ENCODE measurements at places on chromosomes 16 and 17.

DNA sequence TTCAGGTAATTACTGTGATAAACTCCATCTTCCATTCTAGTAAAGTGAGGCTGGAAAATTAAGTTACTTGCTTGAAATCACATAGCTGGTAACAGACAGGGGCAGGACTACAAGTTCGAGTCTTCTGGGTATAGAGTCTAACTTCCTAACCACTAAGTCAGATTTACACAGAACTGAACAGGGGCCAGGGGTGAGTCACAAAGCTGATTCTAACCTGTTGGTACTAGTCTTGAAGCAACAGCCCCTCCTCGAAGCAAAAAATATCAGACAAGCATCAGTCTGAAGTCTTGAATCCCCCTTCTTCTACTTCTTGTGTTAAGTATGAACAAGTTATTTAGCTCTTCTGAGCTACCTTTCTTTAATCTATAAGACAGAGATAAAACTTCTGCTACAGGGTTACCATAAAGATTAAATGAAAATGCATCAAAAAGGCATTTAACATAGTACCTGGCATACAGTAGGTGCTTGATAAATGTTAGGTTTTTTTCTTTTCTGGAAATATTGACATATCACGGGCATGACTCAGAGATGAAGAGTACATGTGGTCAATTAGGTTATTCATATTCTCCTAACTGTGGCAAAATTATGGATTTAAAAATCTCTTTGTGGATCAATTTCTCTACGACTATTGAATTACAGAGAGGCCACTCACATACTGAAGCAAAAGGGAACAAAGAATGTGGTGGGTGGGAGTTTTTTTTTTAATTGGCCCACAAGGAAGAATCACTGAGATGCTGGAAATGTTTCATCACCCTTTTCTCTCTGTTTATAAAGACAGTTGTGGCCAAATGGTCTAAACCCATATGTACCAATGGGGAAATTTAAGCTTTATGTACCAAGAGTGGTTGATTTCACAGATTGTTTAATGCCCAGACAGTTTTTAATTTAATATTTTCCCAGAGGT is 266.9 kb upstream of the DYNLRB2 start:
- DNase-seq = no peak

DNA sequence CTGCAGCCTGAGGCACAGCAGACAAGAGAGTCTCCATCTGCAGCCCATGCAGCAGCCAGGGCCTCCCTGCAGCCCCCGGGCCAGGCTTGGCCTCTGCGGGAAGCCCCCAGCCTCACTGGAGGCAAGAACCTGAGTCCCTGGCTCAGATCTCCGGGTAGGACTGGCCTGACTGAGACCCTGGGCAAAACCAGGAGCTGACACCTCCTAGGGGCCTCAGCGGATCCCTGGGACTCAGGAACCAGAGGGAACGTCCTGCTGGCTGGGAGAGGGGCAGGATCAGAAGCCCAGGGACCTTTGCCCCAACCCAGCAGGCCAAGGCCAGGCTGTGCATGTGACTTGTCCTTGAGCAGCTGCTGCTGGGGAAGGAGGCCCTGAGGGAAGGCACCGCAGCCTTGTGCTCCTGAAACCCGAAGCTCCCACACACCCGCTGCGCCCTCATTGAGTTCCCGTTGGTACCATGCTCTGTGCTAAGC is 1.7 kb upstream of the PRSS21 start:
- DNase-seq = no peak

DNA sequence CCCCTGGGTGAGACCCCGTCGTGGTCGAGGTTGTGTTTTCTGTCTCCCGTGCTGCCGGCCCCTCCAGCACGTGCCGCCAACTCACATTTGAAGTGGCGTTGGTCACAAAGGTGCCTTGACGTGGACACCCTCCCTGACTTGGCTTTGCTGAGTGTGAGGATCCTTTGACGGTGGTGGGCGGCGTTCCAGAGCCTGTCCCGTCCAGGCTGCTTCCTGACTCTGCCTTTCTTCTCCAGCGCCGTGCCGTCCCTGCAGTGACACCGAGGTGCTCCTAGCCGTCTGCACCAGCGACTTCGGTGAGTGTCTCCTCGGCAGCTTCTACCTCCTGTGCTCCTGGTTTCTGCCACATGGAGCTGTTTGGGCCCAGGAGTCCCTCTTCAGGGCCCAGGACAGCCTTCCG is 13.5 kb downstream of the METRNL start:
- no peak for DNase-seq

DNA sequence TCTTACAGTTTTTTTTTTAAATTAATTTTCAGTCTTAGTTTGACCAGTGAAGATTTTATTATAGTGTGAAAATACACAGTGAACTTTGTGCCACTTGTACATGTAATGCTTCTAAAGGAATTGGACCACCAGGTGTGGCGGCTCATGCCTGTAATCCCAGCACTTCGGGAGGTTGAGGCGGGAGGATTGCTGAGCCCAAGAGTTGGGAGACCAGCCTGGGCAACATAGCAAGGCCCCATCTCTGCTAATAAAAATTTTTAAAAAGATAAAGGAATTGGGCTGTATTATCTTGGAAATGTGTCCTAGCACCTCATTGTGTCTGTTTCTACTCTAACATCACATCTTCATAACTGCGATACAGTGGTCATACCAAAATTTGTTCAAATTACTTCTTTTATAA is 3.8 kb downstream of the IST1 start:
- no peak for DNase-seq

DNA sequence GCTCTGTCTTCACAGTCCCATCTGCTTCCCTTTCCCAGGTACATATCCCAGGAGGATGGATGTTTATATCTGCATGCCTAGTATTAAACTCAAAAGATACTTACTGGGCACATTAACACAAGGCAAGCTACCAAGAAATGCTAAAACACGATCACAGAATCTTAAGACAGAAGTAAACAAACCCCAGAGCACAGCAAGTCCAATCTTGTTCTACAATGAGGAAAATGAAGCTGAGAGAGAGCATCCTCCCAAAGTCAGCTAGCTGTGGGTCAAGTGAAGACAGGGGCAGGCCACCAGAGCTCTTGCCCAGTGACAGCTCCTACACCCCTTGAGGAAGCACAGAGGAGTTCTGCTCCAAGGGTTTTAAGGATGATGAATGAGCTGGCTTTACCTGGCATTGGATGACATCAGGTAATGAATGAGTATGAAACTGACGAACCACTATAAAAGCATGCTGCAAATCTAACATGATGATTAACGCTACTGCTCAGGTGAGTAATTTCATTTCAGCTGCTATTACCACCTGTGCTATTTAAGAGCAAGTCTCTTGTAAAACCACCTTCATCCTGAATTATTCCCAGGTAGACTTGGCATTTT is 20.3 kb downstream of the XPO6 start:
- DNase-seq = no peak

DNA sequence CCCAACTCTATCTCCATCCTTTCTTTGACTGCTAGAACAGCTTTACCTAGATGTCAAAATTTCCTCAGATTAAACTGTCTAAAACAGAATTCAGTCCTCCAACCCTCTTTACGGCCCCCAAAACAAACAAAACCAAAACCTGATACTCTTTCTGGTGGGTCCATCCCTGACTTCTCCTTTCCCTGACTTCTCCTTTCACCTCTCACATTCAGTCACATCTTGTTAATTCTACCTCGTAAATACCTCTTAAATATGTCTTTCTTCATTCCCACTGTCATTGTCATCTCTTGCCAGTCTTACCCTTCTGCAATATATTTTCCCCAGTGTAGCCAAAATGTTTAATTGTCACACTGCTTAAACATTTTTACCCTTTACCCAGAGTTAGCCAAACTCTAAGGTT is 4.6 kb downstream of the PPM1E start:
- no peak for DNase-seq

DNA sequence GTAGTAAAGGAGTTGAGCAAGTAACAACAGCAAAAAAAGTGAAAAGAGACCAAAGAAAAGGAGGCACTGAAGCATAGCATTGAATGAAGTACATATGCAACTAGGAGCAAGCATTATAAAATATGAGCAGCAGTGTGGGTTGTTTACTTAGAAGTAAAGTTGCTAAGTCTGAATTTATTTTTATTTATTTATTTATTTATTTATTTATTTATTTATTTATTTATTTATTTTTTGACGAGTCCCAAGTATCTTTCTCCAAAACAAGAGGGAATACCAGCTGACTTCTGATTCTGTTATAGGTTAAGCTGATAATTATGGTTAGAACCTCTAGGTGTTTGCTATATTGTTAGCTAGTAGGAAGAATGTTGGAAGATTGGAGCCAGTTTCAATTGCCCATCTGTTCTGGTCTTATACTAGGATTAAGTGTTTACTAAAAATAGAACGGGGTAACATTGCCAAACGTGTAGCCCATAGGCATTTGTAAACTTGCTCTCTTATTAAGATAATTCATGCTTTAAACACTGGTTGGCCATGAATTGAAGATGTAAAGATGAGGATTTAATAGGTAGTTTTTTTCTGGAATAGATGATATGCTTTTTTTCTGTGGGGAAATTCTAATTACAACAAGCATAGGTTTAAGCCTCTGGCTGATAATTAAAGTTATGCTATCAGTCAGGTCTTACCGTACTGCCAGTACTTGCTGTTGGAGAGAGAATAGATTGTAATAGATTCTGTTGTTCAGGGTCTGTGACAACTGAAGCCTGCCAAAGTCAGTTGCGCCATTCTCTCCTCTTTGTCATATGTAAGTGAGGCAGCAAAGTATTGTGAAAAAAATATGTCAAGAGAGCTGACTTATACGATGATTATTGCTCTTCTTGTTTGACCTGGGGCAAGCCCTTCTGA is 66.7 kb downstream of the PPM1E start:
- DNase-seq = no peak

DNA sequence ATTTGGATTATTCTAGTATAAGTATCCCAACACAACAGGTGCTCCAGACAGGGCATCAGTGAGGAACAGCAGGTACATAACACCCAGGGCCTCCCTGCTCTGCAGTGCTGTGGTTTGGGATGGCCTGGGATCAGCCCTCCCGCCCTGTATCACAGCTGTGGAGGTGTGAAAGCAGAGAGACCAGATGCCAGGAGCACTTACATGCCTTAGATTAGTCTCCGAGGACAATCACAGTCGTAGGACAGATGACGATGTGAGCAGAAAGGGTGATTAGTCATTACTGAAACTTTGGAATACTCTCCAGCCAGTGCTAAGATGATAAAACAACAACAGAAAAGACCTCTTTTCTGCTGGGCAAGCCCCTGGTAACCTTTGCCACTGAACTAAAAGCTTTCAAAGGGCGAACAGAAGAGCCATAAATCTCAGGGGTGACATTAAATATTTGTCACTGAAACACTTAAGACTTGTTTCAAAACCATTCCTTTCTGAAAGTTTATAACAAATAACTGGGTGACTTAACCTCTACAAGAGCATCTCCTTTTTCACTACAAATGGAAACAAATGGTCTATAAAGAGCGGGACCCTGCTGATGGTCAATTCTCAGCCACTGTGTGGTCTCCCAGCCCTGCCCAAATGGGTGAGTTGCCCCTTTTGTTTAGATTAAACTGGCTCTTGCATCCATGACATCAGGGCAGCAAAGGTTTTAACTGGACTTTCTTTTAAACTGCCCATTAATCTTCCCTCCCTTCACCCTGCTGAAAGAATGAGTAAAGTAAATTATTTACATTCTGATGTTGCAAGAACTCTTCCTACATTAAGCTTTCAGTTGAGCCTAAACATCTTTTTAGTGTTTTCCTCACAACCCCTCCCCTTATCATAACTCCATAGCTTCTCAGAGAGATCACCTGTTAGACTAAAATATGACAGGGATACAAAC is 183.1 kb upstream of the COX10 start:
- no peak for DNase-seq

GRCh38 chr16:5653041-5653440 is 555.4 kb upstream of the EEF2KMT start:
- DNase-seq = no peak

GRCh38 chr17:82917699-82918345 is 78.0 kb upstream of the ZNF750 start:
- DNase-seq = no peak

DNA sequence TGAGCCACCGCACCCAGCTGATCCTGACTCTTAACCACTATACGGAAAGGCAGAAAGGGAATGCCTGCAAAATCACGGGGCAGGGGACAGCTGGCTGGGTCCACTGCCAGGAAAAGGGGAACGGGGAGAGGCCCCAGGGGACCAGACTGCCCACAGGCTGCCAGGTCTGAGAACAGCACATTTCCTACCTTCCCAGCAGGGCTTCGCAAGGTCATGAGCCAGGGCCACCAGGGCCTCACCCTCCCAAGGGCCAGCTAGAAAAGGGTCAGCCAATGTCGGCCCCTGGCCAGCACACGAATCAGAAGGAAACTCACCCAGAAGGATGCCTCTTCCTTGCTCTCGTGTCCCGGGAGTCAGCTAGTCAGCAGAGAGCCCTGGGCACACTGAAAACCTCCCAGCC is 118.4 kb downstream of the ZNF423 start:
- no peak for DNase-seq

- no peak for DNase-seq
Measured at GRCh38 chr17:17025621-17026020, 16.6 kb upstream of the MPRIP start.

DNA sequence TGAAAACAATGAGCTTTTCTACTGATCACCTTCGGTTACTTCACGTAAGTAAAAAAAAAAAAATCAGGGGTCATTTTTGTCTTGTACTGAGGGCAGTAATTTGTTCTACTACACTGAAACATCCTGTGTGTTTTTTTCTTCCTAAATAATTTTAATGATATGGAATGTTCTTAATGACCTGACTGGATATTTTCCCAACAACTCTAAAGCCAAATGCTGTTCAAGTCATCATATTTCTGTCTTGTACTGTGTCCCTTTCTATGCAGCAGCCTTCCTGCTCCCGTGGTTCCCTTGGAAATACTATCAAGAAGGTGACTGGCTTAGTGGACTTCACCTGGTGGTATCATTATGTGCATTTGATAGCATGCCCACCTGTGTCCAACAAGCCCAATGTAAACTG is 10.8 kb upstream of the CDR2 start:
- DNase-seq = no peak

GRCh38 chr17:76385892-76386786 is 1.7 kb downstream of the SPHK1 start:
- peak; percentile 89 for DNase-seq

- no peak for DNase-seq
Measured at GRCh38 chr16:73545290-73545689, 497.4 kb upstream of the ZFHX3 start.

GRCh38 chr17:12422651-12423050 is 243.0 kb upstream of the MYOCD start:
- DNase-seq = no peak

- DNase-seq = peak; percentile 76
Measured at GRCh38 chr16:30649725-30650368, 913 bp upstream of the PRR14 start.

GRCh38 chr17:66397486-66397885 is 95.1 kb downstream of the PRKCA start:
- DNase-seq = no peak

GRCh38 chr17:55437159-55437605 is 15.5 kb upstream of the MMD start:
- peak; percentile 17 for DNase-seq

DNA sequence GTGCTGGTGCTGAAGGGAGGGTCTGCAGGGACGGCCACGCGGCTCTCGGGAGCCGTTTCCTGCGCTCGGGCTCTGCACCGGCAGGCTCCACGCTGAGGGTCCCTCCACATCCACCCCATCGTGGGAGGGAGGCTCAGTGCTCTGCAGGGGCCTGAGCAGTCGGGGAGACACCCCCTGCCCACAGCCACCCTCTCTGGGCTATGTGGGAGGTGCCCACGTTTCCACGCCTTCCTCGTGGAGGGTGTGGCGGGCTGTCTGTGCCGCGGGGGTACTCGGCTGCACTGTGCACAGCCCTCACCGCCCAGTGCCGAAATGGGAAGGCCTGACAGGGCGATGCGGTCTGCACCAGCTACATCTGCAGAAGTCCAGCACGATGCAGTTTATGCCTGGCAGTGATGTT is 25.5 kb upstream of the ZNF750 start:
- no peak for DNase-seq

All from OCI-M1 (cell line).